ENCODE measurements at places on chromosomes 1 and 21.

DNA sequence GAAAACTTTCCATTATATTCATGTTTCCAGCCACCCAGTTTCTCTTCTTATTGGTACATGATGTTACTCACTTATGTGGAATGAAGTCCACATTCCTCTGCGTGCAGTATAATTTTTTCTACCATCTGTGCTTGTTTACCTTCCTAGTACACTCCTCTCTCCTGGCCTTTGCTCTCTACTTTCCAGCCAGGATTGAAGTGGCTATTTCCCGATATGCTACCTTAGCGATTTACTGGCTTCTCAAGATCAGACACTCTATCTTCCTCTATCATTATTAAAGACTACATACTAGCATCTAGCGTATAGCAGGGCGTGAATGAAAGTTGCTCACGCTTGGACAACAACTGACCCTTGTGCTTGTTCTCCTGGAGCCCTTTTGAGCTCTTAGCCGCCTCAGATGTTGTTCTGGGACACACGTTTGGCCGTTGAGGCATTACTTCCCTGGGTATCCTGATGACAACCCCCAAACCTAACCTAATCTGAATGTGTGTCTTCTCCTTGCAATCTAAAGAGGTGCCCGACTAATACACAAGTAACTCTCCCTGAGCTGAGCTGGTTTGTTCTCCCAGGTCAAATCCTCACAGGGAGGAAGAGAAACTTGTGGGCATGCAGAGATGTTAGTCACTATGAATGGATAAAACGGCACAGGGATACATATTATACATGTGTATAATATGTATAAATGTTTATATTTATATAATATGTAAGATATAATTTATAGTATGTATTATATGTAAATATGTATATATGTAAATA lies 13.4 kb upstream of the MTARC2 start:
- DNase-seq, result no peak

- DNase-seq, result no peak
Observed at GRCh38 chr1:25991937-25992688, 5.8 kb downstream of the PAFAH2 start.

DNA sequence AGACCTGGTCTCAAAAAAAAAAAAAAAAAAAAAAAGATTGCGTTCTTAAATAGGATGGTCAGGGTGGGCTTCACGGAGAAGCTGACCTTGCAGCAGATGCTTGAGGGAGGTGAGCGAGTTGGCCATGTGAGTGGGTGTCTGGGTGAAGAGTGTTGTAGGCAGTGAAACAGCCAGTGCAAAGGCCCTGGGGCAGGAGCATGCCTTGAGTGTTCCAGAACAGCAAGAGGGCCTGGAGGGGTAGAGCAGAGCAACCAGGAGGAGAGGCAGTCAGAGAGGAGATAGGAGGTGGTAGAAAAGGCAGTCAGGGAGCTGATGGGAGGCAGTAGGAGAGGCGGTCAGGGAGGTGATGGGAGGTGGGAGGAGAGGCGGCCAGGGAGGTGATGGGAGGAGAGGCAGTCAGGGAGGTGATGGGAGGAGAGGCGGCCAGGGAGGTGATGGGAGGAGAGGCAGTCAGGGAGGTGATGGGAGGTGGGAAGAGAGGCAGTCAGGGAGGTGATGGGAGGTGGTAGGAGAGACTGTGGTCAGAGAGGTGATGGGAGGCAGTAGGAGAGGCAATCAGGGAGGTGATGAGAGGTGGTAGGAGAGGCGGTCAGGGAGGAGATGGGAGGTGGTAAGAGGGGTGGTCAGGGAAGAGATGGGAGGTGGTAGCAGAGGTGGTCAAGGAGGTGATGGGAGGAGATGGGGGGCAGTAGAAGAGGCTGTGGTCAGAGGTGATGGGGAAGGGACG lies 20.2 kb upstream of the PADI6 start:
- no peak for DNase-seq

- DNase-seq, result no peak
Observed at GRCh38 chr1:16905110-16905867, 9.5 kb downstream of the RNU1-2 start.

DNA sequence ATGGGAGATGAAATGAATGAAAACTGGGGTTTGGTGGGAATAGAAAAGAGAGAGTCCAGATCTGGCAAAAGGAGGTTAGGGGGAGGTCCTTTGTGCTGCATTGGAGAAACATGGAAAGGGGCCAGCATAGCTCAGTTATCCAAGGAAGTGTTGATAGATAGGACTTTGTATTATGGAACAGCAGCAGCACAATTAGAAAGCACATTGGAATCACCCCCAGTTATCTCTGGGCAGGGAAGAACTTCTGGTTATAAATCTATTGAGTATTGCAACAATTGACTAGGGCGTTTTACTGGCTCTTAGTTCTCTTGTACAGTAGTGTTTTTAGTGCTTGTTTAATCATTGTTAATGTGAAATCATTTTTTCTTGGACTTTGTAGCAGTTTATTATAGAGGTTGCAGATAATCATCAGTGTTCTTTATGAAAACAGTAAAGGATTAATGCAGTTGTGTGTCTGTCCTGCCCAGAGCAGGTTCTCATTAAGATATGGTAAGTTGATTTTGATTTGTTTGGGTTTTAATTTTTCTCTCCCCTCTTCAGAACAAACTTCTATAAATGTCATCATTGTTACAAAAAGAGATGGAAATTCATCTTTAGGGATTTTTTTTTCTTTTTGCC lies 76.6 kb downstream of the NR5A2 start:
- DNase-seq, result no peak

- DNase-seq, result no peak
Observed at GRCh38 chr1:153968000-153968363, 280 bp downstream of the CREB3L4 start.

GRCh38 chr1:37730376-37730775 lies 34.5 kb downstream of the EPHA10 start:
- no peak for DNase-seq

DNA sequence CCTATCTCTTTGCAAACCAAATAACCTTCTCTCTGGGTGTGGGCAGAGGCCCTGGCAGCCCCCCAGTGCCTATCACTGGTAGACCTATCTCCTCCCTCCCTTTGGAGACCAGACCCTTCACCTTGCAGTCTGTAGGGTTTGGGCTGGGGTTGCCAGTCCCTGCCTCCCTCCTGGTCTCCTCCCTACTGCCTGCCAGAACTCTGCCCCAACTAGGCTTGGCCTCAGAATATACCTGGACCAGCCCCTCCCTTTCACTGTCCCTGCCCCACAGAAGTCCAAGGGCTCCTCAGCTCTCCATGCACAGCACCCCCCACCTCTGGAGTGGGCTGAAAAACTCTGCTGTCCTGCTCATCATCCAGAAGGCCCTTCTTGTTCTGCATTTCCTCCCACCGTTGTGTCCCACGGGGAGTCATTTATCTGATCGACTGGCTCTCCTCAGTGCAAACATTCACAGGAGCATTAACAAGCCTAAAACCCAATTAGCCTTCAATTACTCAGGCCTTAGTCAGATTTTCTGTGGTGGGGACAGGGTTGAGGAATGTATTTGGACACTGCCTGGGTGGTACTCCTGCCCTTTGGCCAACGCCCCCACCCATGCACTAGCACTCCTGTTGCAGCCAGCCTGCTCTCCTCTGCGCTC lies 27.7 kb upstream of the DMBX1 start:
- DNase-seq, result no peak

DNA sequence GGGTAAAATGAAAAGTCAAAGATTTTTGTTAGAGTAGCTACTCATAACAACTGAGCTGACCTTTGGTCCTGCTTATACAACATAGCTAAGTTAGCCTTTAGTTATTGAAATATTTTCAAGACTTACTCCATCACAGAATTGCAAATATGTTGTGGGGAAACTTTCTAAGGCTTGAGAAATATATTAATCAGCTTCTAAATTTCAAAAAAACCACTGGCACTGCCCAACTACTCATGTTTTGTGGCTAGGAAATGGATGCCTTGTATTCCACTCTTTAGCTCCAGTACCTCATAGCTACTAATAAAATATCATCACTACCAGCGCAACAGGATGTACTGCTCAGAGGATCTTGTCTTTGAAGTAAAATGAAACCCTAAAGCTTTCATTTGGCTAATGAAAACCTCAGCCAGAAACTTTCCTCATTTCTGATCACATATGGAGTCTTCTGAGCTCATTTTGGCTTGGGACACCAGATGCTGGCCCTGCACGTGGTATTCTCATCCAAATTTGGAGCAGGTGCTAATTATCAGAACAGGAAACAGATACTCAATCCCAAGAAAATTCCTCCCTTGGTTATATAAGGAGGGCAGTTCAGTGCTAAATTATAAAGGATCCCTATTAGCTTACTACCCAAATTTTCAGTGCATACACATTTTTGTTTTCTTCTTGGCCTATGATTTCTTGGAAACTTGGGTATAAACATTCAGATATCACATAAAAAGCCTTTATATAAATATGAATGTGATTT lies 690.7 kb downstream of the ADGRL2 start:
- DNase-seq, result no peak

DNA sequence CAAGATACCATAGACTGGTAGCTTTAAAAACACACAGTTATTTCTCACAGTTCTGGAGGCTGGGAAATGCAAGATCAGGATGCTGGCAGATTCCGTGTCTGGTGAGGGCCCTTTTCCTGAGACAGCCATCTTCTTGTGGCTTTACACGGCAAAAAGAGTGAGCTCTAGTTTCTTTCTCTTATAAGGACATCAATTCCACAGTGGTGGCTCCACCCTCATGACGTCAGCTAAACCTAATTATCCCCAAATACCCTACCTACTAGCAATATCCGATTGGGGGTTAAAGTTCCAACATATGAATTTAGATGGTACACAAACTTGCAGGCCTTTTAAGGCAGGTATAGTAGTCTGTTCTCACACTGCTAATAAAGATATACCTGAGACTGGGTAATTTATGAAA lies 77.7 kb downstream of the PRRX1 start:
- no peak for DNase-seq

GRCh38 chr1:53553734-53554509 lies 94.7 kb downstream of the DMRTB1 start:
- DNase-seq, result no peak

GRCh38 chr1:55304229-55304740 lies 89.1 kb upstream of the USP24 start:
- no peak for DNase-seq

GRCh38 chr1:237120683-237121082 lies 78.7 kb downstream of the RYR2 start:
- no peak for DNase-seq

DNA sequence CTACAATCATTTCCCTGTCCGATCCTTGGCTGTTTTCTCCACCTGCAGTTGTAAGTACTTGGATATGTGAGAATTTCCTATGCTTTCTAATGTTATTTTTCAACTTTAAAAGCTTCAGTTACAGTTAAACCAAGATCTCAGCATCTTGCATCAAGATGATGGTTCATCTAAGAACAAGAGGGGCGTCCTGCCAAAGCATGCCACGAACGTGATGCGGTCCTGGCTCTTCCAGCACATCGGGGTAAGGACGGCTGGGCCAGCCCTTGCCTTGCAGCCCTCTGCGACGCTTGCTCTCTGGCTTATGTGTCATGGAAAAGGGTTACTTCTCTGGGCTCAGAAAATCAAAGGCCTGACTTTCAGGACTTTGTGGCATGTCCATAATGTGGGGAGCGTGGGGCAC lies 46.8 kb downstream of the PKNOX1 start:
- no peak for DNase-seq

- no peak for DNase-seq
Observed at GRCh38 chr1:87359586-87359985, 30.9 kb downstream of the LMO4 start.

- no peak for DNase-seq
Observed at GRCh38 chr1:114263343-114263742, 109.7 kb upstream of the SYT6 start.

GRCh38 chr1:96362623-96363022 lies 359.0 kb upstream of the PTBP2 start:
- DNase-seq, result no peak

- DNase-seq, result no peak
Observed at GRCh38 chr1:167185062-167185461, 35.6 kb upstream of the POU2F1 start.

GRCh38 chr1:2240270-2241156 lies 12.4 kb downstream of the SKI start:
- no peak for DNase-seq

- DNase-seq, result no peak
Observed at GRCh38 chr1:228085287-228085951, 2.9 kb downstream of the ARF1 start.

- no peak for DNase-seq
Observed at GRCh38 chr21:32507342-32507919, 77.9 kb downstream of the TCP10L start.

DNA sequence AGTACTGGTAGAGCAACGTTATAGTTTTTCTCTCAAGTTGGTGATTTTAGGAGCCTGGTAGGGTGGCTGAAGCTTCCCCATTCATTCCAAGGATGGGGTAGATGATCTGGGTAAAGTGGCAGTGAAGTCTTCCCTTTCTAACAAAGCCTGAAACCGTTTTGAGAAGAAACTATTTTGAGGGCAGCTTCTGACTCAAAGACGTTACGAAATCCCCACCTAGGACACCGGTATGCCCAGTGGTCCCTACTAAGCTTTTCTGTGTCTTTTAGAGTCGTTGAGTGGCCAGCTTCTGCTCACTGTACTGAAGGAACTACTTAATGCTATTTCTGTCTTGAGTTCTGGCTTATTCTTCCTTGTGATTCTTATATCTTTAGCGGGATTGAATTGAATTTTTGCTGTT lies 1.4 kb downstream of the WDTC1 start:
- no peak for DNase-seq

GRCh38 chr1:203215573-203215972 lies 13.9 kb downstream of the CHIT1 start:
- no peak for DNase-seq

- DNase-seq, result no peak
Observed at GRCh38 chr1:65457868-65458267, 37.4 kb downstream of the LEPR start.

DNA sequence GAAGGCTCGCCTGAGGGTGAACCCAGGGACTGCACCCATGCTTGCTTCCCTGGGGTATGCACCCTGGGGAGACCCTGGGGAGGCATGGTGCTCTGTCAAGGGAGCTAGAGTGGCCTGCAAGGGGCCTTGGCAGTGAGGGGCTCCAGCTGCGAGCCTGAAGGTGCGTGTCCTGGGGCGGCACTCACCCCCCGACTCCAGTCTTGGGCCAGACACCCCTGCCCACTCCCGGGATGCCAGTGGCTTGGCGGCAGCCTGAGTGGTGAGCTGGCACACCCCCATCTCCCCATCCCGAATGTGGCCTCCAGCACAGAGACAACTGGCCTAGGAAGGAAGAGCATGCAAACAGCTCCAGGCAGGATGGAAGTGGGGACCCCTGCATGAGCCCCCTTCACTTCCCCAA lies 2.6 kb downstream of the SUMO3 start:
- no peak for DNase-seq

DNA sequence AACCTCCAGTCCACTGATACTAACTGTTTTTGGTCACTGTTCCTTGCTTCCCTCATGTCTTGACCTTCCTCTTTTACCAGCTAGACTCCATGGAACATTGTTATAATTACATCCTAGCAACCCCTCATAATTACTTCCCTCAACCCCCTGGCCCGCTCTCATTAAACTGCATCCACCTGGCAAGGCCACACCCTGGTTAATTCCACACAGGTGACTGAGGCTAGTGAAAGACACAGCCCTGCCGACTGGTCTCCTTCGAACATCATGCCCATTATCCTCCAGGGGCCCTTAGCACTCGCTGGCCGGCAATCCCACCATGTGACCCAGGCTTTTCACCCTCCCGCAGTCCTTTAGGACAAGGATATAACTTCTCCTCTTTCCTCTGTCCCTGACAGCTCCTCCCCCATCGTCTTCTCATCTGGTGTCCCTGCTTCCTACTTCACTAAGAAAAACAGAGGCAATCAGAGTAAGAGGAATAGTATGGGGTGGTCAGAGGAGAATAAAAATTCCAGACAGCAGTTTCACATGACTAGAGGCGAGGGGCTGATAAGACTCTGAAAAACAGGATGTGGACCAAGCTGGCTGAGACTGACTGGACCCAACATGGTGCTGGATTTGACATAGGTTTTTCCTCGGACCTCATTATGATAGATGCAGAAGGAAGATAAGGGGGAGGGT lies 8.8 kb upstream of the TENT5B start:
- no peak for DNase-seq
